ENCODE measurements at places on chromosomes 1 and 21.

DNA sequence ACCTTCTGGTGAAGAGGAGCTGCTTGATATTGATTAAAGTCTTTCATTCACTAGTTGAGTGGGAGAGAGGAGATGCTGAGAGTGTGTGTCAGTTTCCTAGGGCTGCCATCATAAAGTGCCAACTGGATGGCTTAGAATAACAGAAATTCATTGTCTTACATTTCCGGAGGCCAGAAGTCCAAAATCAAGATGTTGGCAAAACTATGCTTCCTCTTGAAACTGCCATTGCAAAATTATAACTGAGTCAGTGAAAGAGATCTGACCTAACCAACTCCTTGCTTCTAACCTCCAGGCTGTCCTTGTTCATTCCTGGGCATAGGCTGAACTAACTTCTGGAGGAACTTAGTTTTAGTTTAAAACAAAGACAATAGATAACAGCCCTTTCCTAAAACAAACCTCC lies 47.1 kb downstream of the PTGS2 start:
- no peak for DNase-seq

- DNase-seq = no peak
These were observed 225.8 kb upstream of the L1TD1 start for GRCh38 chr1:61968869-61969268.

DNA sequence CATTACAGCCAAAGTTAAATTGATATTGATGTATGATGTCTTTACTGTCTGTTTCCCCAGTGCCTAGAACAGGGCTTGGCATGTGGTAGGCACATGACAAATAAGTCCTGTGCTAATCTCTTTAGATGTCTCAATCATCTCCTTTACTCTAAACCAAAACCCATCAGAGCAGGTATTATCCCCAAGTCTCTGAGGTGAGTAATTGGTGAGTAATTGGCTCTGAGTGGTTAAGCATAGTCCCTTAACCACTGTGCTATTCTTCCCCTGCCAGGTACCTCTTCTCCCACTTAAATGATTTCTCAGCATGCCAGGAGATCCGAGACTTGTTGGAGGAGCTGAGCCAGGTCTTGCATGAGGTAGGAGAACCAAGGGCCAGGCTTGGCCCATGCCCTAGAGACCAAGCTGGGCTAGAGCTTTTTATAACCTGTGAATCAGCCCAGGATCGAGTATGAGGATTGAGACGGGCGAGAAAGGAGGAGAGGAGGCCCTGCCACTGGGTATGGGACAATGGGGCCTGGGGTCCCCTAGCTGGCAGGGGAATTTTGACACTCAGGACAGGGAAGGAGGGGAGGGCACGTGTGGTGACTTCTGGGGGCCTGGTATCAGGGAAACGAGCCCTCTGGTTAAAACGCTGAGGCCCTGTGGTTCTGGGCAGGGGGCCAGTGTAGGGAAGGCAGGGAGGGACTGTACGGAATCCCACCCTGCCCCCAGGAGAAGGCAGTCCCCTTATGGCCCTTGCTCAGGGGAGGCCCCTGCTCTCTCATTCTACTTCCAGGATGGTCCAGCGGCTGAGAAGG lies 4.5 kb downstream of the CNKSR1 start:
- no peak for DNase-seq

DNA sequence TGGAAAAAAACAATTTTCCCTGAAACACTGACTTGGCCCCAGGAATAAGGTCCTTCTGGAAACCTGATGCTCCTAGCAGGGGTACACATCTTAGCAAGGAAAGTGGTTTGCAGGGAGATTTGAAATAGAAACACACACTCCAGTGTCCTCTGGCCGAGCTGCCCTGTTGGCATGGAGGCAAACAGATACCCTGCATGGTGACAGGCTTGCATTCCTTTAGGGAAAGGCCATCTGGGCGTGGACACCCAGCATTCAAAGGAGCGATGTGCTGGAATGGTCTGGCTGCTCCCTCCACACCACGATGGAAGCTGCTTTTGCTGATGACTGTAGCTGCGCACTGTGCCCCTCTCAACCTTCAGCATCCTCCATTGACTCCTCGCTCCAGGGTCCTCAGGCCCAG lies 41.5 kb upstream of the BCAR3 start:
- no peak for DNase-seq

GRCh38 chr1:220631238-220631815 lies 58.8 kb upstream of the C1orf115 start:
- DNase-seq = no peak

DNA sequence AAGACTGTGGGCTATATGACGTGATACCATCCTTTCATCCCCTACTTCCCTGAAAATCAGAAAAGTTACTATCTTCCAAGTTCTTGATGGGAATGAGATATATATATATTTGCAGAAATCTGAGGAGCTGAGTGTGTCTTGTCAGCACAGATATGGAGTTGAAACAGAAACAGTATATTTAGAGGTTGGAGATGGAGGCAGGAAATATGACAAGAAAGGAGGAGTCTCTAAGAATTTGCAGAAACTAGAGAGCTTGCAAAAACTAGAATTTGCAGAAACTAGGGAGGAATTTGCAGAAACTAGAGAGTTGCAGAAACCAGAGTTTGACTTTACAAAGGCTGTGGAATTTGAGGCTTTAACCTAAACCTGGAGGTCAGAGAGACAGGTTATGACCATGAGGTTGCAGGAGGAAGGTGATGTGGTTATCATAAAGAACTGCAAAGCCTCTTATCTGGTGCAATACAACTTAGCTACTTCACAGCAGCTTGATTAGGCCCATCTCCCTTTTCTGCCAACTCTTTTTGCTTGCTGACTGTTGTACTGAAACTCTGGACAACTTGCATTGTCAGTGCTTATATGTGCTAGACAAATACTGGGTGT lies 22.3 kb downstream of the XCL2 start:
- no peak for DNase-seq

DNA sequence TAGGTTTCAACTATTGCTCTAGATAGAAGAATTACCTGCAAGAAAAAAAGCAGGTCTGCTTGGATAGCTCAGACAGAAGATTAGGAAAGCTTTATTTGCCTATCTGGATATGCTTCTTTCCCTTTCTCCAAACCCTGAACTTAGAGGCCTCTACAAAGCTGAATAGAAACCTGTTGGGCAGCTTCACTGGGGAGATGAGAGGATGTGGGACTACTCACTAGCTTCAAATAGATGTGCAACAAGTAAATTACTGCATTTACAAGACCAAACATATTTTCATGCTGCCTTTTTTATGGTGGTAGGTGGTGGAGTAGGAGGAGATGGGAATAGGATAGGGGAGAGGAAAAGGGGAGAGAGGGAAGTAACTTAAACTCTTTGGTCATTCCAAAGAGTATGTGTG lies 6.4 kb downstream of the CLCA2 start:
- DNase-seq = no peak

- DNase-seq = no peak
These were observed 196.1 kb downstream of the AMY1C start for GRCh38 chr1:103945774-103946173.

DNA sequence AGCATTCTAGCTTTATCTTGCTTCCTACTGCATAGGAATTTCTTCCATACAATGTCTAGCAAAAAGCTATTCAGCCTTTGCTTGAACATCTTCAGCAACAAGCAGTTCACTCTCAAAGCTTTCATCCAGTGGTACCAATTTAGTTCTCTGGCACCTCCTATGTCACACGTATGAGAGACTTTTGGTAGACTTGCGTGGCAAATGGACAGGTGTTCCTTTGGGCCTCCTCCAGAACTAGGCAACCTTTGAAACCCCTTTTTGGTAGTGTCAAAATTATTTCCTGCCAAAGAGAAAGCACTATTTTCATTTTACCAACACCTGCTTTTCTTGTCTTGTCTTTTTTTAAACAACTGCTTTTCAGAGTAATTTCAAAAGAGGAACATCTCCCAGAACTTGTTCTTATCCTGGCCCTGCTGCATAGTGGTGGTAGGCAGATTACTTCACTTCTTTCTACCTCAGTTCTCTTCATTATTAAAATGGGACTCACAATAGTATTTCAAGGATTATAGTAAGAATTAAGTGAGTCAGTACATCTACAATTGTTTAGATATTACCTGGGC lies 122.4 kb downstream of the MAST2 start:
- DNase-seq = no peak

GRCh38 chr1:31470794-31471315 lies 57.8 kb downstream of the SERINC2 start:
- DNase-seq = no peak

- DNase-seq = no peak
These were observed 3.2 kb upstream of the FGR start for GRCh38 chr1:27638047-27638734.

DNA sequence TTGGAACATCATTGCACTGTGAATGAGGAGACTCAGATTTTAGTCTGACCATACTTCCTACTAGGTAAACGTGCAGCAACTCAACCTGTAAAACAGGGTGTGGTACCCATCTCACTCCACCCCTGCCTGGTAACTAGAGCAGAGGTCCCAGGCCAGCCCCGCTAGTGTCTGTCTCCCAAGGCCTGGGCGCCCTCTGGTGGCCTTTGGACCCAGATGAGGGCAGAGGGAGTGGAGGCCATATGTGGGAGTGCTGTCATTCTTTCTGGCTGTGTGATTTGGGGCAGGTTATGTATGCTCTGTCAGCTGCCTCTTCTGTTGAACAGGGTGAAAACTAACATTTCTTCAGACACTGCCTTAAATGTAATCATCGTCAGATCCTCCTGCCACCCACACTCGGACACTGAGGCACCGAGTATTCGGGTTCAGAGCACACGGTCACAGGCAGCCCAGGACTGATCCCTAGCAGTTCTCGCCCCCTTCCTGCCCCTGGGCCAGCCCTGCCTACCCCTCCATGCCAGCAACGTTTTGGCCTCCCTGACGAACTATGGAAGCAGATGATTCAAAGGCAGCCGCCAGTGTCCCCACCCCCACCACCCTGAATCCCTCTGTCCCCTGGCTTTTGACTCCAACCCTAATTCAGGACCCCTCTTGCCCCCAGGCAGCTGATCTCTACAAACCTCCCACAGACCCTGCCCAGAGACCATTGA lies 76.0 kb downstream of the CD247 start:
- peak; percentile 87 for DNase-seq

DNA sequence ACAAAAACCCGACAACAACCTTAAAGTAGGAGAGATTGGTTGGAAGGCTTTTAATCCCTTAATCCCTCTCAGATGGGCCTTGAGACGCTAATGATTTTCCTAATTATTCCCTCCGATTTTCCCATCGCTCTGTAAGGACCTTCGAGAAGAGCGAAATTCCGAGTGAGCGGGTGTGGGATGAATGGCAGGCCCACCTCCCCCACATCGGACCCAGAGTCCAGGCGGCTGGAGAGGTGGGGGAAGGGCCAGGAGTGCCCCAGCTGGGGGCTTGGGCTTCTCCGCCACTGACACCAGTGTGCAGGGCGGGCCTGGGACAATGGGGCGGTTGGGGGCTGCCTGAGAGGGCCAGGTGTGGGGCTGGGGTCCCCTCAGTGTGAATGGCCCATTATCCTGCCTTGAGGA lies 23.4 kb downstream of the RHBG start:
- DNase-seq = no peak

- no peak for DNase-seq
These were observed 18.8 kb downstream of the TNFRSF25 start for GRCh38 chr1:6447016-6447817.

DNA sequence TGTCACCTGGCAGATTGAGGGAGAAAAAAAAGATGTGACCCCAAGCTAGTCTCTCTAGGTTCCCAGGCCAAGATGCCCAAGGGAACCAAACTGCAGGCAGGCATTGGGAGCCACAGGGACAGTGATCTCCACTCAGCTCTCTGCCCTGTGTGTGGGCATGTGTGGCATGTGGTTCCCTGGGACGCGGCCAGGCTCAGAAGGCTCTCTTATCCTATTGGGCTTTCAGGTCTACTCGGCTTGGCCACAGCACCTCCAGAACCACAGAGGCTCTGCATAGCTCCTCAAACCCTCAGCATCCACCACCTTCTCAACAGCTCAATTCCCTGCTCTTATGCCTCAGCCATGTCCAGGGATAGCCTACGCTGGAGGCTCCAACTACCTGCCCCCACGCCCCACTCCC lies 22.0 kb downstream of the IQGAP3 start:
- DNase-seq = no peak

DNA sequence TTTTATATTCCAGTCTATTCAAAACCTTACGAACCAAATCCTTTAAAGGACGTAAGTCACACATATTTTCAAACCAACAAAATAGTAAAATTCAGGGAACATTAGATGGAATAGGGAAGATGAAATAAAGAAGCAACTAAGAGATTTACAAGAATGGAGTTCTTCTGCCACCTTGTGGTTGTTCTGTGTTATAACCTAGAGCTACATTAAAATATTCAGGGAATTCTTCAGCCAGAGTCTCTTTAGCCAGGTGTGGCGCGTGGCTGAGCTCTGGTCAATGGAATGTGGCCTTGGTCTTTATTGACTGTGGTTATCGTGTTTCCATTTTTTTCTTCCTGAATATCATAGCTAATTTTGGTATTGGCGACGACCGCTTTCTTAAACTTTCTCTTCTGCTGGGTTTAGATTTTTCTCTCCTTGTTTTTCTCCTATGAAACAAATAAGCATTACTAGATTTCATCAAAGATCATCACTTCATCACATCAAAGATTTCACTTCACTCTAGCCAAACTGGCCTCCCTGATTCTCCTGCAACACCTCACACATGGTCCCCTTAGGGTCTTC lies 221.3 kb downstream of the MRPL39 start:
- no peak for DNase-seq

DNA sequence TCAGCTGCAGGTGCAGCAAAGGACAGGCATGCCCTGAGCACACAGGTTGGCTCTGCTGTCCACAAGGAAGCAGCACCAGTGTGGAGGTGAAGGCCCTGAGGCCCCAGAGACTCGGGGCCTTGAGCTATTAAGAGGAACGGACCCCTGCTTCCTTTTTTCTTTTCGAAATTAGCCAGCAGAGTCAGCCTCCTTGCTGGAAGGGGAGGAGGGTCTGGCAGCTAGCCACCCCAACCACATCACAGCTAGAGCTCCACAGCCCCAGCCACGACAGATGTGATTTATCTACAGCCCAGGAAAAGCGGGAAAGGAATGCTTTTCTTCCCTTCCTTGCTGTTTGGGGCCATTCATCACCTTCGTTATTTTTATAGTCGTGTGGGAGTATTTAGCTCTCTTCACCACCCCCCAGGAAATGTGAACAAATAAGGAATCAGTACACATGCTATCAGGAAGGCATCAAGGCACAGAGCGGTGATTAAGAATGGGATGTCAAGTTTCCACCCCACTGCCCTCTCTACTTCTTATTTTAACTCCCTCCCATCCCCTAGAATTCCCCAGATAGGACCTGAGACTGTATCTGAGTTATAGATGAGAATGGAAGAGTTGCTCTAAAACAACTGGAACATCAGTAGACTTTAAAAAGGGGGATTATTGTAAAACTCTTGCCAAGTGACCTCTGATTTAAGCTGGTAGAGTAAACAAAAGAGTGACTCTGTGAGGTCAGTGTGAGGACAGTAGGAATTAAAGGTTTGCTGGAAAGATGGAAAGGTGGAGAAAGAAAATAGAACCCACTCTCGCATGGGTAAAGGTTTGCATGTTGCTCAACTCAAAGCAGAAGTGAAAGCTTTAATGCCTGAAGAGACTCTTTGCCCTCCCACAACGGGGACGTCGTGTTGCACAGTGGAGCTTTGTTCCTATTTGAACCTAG lies 224.7 kb upstream of the GJB5 start:
- DNase-seq = no peak

GRCh38 chr1:157388057-157388456 lies 164.3 kb downstream of the FCRL5 start:
- DNase-seq = no peak

Data from stimulated activated CD4-positive, alpha-beta T cell treated with anti-CD3 and anti-CD28 coated beads, Interleukin-12 subunit alpha, Interleukin-12 subunit beta, amount 100 ng/mL, for 4 hours (primary cell).